ENCODE measurements at places on chromosomes 16 and 17. TPM values are rescaled to one million over a fixed set of nuclear protein-coding genes. Genes with fewer than 3 reads are reported as not detected.

DNA sequence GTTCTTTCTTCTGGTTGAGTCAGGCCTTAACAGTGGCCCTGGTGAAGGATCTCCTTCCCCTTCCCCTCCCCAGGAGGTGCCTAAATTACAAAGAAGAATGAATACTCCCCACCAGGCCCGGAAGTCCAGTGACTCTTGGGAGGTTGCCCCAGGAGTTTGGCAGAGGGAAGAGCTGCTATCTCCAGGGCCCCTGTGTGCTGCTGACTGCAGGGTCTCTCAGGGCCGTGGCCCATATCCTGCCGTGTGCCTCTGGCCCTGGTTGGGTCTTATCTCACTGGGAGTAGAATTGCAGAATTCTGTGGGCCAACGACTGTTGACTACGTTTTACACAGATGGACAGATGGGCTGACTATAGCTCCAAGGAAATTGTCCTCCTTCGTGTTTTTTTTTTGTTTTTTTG lies 28.0 kb downstream of the AKAP1 start:
- H3K27ac ChIP-seq: peak overlapping the region; percentile 91
- peaks cover 59% of the 10 kb centered on the region for H3K36me3 ChIP-seq
- no peaks in the 10 kb centered on the region for H3K4me1 ChIP-seq
- no peak for DNase-seq

The SLC12A3 gene
- total RNA-seq: not detected

GRCh38 chr17:36608794-36609497 lies 7.6 kb downstream of the MRM1 start:
- H3K36me3 ChIP-seq: no peaks in the 10 kb centered on the region
- H3K27me3 ChIP-seq: no peaks in the 10 kb centered on the region
- no peak overlapping the region for H3K4me3 ChIP-seq
- peak; percentile 65 for DNase-seq
- peaks cover 7% of the 10 kb centered on the region for H3K4me1 ChIP-seq
- H3K27ac ChIP-seq: no peak overlapping the region

- no peak overlapping the region for H3K27ac ChIP-seq
- peaks cover 6% of the 10 kb centered on the region for H3K4me1 ChIP-seq
- H3K27me3 ChIP-seq: no peaks in the 10 kb centered on the region
- H3K36me3 ChIP-seq: peaks cover 48% of the 10 kb centered on the region
- no peak for DNase-seq
Measured at GRCh38 chr16:84098939-84099338, 17.8 kb downstream of the MBTPS1 start.

- no peak overlapping the region for H3K27ac ChIP-seq
- no peak overlapping the region for H3K4me3 ChIP-seq
- H3K4me1 ChIP-seq: no peaks in the 10 kb centered on the region
Measured at GRCh38 chr16:79347277-79347676, 253.3 kb downstream of the MAF start.

The DHRS7C gene
- total RNA-seq: 201 TPM

The GAS2L2 gene
- not detected for total RNA-seq

The WNK4 gene
- total RNA-seq: 0.08 TPM

DNA sequence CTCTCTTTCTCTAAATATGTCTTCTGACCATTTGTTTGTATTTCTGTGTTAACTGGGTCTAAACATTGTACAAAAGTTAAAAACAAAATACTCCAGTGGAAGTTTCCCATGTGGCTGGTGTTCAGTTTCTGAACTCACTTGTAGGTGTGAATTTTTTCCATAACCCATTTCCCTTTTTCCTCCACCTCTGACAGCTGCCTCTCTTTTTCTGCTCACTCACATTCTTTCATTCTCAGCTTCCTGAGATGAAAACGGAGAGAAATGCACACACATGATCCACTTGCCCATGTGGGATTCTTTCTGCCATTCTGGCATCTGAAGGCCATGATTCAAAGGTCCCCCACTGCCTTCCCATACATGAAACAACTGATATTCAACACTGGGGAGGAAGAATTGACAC lies 41.1 kb upstream of the ACSM2B start:
- no peak overlapping the region for H3K4me3 ChIP-seq
- H3K27ac ChIP-seq: no peak overlapping the region
- no peak for DNase-seq
- H3K27me3 ChIP-seq: no peaks in the 10 kb centered on the region

The CHST4 gene
- total RNA-seq: not detected

The SKA2 gene
- total RNA-seq: 44.4 TPM

DNA sequence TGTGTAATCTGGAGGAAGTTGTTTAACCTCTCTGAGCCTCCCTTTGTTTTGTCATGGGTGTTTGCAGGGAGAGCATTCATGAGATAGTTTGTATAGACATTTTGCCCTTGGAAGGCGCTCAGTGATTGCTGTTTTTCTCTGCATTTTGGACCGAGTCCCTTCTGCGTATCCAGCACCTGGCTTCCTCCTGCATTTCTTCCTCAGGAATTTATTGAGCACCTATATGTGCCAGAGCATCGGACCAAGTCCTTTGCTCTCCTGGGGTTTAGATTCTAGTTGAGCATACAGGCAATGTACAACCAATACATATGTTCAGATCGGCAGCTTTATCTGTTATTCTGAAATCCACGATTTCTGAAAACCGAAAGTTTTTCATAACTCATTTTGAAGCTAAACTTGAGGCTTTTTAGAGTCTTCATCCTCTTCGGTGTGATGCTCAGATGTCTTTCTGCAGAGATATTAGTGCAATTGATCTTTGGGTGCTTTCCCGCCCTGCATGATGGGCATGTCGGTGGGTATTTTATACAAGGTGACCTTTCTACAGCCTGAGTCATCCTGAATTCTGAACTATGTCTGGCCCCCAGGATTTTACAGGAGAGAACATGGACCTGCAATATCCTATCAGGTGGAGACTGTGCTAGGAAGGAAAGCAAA lies 4.1 kb downstream of the IL4R start:
- no peaks in the 10 kb centered on the region for H3K4me1 ChIP-seq
- H3K4me3 ChIP-seq: no peak overlapping the region
- H3K27ac ChIP-seq: peak overlapping the region; percentile 90
- no peaks in the 10 kb centered on the region for H3K36me3 ChIP-seq
- DNase-seq: no peak
- H3K27me3 ChIP-seq: no peaks in the 10 kb centered on the region

DNA sequence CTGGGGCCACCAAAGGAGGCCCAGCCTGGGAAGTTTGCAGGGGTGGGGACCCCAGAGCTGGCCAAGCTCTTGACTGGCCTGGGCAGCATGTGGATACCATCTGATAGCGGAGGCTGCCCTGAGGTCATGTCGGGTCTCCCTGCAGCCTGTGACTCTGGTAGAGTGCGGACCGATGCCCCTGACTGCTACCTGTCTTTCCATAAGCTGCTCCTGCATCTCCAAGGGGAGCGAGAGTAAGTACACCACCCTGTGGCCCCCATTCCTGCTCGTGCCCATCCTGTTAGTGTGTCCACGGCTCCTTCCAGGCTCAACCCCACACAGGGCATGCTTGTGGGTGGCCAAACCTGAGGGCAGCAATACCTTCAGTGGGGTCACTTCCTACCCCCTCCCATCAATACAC lies 8.0 kb downstream of the CETP start:
- DNase-seq: no peak
- H3K4me3 ChIP-seq: no peak overlapping the region
- no peaks in the 10 kb centered on the region for H3K36me3 ChIP-seq
- no peaks in the 10 kb centered on the region for H3K27me3 ChIP-seq

GRCh38 chr17:47690121-47690520 lies 3.8 kb upstream of the TBKBP1 start:
- H3K27me3 ChIP-seq: no peaks in the 10 kb centered on the region
- H3K4me1 ChIP-seq: no peaks in the 10 kb centered on the region
- H3K27ac ChIP-seq: no peak overlapping the region
- no peak overlapping the region for H3K4me3 ChIP-seq
- H3K36me3 ChIP-seq: no peaks in the 10 kb centered on the region
- DNase-seq: no peak

GRCh38 chr16:79188115-79188738 lies 412.3 kb downstream of the MAF start:
- no peak overlapping the region for H3K27ac ChIP-seq
- H3K4me1 ChIP-seq: peaks cover 18% of the 10 kb centered on the region
- H3K4me3 ChIP-seq: no peak overlapping the region
- H3K36me3 ChIP-seq: no peaks in the 10 kb centered on the region

DNA sequence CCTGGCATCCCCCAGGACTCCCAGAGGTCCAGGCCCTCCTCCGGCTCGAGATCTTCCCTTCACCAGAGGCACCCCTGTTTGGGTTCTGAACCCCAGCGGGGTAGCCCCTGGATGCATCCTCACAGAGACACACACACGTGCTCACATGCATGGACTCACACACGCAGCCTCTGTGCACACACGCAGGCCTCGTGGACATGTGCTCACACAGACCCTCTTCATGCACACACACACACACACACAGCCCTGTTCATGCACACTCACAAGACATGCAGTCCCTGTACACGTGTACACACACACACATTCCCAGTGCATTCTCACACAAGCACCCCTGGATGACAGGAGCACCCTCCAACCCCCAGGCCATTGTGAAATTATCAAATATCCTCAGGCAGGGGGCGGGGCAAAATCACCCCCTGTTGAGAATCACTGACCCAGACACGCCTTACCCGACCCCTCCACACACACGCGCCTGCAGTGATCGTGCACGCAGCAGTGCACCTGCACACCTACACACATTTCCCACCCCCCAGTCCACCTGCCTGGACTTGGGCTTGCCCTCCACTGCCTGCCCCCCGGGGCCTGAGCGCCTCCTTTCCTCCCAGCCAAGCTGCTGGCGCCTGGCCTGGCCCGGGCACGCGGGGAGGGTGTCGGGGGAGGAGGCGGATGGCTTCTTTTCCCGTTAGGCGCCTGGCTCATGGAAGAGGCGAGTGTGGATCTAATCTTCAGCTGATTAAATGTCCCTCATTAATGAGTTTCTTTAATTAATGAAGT lies 62.6 kb downstream of the ENGASE start:
- DNase-seq: no peak
- H3K4me3 ChIP-seq: no peak overlapping the region
- peaks cover 3% of the 10 kb centered on the region for H3K27me3 ChIP-seq
- peaks cover 3% of the 10 kb centered on the region for H3K4me1 ChIP-seq
- no peaks in the 10 kb centered on the region for H3K36me3 ChIP-seq
- no peak overlapping the region for H3K27ac ChIP-seq

Data from right atrium auricular region (tissue), 2 donors.